AG09309 (cell line): ENCODE measurements at places on chromosomes 5 and 9.

GRCh38 chr9:14813336-14814248 is 91.1 kb upstream of the CER1 start:
- DNase-seq = no peak

GRCh38 chr5:111689357-111689935 is 67.5 kb downstream of the NREP start:
- no peak for DNase-seq

DNA sequence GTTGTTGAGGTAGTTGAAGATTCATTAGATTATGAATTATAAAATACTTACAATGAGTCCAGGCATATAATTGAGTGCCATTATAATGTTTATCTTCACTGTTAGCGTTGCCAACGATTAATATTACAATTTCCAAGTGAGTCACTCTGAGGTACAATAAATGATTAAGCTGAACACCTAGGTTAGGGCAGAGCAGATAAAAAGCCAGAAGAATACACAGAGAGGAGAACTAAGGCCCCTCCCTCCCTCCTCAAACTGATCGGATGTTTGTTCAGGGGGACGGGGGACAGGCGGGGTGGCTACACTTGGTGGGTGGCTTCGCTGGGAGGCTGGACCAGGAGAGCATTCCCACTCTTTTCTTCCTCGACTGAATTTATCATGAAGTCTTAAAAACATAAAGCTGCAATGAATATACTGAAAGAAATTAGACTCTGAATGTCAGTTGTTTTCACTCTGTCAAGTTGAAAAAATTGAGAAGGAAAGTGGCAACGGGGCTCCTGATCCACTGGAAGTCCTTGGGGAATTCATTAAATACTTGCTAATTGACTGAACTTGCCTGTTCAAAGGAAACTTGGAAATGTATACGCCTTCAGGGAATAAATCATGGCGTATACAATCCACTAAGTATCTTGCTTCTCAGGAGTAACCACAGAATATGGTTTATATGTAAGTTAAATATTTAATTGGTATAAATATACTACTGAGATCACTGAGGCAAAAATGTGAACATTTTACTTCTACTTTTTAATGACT is 198.1 kb downstream of the TSSK1B start:
- no peak for DNase-seq

DNA sequence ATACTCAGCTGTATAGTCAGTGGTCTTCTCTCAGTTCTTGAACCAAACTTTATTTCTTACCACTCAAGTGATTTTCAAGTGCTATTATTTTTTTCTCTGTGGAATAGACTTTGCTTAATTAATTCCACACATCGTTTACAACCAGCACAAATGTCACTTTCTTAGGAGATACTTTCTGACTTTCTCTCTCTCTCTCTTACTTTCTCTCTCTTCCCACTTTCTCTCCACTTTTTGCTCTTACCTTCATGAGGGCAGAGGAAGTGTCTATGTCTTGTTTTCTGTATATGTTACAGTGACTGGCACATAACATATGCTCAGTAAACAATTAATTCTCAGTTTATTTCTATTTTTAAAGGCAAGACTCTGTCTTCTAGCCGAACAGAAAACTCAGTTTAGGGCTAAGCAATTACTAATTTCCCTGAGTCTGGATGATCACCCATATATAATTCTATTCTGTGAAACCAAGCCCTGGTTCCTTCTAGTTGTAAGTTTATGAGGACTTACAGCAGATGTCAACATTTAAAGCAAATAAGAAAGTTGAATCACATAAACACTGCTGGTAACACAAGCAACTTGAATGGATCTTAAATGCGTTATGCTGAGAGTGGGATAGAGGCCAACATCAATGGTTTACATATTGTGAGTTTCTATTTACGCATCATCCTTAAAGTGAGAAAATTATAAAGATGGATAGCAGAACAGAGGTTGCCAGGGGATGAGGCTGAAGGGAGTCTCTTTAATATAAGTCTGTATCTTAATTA is 791.4 kb downstream of the MTRR start:
- DNase-seq = no peak

DNA sequence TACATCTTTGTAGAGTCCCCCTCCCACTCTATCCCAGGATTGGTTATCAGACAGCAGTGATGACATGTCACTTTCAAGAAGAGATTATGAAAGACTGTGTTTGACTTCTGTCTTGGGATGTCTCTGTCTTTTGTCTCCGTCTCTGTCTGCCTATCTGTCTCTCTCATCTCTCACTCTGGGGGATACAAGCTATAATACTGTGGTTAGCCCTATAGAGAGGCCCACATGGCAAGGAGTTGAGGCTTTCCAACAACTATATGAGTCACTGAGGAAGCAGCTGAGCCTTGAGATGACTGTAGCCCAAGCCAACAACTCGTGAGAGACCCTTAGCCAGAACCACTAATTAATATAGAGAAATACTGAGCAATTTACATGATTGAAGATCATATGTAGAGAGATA is 284.8 kb downstream of the PDE4D start:
- DNase-seq = no peak

DNA sequence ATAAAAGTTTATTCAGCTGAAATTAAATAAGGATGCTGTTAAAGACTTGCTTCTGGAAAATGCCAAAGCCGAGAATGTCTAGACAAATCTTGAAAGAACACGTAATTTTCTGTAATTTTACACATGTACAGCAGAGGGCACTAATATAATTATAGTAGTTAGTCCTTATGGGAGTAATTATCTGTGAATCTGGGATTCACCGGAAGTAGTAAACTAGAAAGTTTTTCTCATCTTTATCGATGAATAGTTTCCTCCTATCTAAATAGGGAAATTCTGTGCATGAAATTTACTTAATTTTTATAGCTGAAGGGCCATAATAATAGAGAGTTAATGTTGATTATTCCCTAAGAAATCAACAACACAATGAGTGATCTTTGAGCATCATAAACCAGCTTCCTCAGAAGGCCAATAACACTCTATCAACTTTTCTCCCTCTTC is 18.4 kb upstream of the CNTLN start:
- DNase-seq = no peak

- no peak for DNase-seq
Observed at GRCh38 chr9:133073086-133074014, 11.6 kb downstream of the CEL start.

DNA sequence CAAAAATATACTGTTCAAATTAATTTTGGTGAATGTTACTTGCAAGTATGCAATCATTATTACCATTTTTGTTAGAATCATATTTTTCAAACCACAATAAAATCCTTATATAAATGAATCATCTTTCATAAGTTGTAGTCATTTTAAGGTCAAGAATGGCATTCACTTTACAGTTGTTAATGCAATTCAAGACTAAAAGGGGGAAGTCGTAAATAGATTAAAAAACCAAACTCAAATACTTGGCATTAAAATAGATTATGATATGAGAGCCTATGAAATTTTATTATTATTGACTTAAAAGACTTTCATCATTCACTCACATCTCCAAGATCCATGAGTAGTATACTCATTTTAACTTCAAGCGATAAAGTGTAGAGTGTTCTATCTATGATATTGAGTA is 11.6 kb downstream of the CDH9 start:
- no peak for DNase-seq

DNA sequence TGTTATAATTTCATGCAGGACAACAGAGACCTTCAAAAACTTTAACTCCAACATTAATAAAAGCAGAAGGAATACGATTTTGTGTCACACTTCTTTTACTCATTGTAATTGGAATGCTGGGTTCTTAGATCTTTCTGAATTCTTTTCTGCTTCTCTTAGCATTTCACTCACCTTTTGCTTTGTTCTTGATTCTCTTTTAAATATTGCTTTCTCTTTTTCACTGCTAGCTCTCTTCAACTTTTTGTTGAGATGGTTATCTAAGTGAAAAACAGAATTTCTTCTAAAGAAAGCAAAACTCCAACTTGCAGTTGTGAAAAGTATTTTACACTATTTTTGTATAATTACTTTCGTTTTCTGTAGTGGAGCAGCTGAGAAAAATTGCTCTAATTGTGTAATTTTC is 212.6 kb upstream of the KIF2A start:
- DNase-seq = no peak

DNA sequence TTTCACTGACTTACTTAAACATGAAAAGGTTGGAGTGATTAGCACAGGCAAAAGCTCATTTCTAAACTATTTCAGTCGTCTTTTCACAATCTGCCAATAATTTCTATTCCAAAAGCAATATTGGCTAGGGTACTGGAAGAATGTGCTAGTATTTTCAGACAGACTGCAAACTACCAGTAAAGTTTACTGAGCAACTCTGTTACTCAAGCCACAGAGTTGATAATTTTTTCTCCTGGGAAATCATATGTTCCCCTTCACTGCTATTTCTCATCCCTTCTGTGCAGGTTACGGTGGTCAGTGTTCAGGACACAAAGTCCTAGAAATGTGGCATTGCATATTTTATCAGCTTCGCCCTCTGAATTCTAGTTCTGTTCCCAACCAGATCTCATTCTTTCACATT is 343.3 kb upstream of the TNC start:
- no peak for DNase-seq

GRCh38 chr5:142520885-142521284 is 165.0 kb downstream of the FGF1 start:
- no peak for DNase-seq

GRCh38 chr5:42767491-42768105 is 11.0 kb downstream of the CCDC152 start:
- DNase-seq = no peak

DNA sequence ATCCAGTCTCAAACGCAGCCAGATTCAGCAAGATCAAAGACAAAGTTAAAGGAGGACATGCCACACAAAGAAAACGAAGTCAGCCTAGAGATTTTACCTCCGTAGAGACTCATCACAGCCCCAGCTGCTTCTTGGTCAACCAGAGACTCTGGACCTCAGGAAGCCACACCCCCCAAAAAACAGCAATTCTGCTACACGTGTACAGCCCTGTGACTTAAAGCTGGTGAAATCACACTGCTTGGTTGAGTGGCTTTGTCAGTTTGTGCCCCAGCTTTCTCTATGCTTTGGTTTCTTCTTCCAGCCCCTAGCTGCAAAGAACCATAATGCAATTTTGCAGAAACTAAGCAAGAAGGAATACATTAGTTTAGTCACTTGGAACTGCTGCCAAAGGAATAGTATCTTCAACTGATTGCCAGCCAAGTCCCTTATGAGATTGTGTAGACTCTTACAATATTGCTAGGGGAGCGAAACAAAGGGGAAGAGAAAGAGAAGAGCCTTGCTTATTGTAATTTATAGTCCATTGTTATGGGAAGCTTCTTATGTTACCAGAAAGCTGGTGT is 158.8 kb upstream of the ZNF462 start:
- no peak for DNase-seq

DNA sequence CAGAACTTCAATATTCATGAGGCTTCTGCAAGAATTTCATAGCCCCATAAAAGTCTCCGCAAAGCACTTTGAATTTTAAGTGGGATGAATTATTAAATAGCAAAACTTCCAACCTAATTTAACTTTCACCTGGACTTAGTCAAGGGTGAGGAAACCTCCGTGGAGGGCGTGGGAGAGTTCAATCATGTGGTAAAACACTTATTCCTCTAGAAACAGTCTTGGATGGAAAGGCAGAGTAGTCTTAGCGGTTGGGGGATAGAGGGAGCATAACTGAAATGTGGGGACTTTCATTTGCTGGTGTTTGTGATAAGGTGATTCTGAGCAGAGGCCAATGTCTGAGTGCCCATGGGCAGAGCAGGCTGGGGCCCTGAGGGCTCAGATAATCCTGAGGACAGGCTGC is 241.9 kb downstream of the IRX1 start:
- no peak for DNase-seq

DNA sequence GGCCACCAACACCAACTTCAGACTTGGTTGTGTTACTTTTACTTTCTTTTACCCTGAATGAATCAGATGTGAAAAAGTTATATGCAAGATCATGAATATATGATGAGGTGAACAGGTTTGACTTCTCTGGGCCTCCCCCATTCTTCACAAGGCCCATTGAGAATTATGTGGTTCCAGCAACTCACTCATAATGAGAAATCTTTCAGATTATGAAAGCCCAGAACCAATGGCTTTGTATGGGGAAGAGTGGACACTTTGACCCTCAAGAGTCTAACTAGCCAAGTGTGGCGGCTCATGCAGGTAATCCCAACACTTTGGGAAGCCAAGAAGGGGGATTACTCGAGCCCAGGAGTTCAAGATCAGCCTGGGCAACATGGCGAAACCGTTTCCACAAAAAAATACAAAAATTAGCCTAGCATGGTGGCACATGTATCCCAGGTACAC is 16.1 kb upstream of the LNPEP start:
- DNase-seq = no peak

GRCh38 chr9:91341258-91341746 is 20.4 kb downstream of the AUH start:
- DNase-seq = no peak

DNA sequence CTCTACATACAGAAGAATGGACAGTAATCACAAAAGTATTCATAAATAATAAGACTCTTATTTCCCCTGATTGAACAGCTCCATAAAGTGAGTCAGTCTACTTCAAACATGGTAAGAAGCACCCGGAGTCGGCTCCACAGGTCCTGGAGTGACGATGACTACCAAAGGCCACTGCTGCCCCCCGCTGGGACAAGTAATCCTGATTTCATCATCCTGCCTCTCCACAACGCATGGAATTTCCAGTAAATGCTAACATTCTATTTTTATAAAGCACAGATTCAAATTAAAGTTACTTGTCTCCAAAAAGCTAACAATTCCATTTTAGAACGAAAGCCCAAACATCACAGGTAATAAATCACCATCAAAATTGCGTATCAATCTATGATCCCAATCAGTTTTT is 16.2 kb downstream of the ATPSCKMT start:
- DNase-seq = peak; percentile 94

DNA sequence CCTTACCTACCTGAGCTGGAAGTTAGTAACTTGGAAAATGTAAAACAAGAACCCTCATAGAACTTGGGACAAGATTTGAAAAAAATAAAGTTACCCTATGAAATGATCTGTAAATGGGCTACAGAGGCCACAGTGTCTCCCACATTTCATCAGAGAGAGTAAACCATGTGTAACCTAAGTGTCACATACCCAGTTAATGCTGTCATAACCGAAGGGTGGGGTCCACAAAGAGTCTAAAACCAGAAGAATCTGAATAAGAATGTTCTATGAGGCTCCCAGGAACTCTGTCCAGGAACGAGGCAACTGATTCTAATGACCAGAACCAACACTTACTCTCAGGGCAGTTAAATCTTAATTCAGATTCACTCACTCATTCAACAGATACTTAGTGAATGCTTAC is 1.0 kb upstream of the FAM13B start:
- no peak for DNase-seq

DNA sequence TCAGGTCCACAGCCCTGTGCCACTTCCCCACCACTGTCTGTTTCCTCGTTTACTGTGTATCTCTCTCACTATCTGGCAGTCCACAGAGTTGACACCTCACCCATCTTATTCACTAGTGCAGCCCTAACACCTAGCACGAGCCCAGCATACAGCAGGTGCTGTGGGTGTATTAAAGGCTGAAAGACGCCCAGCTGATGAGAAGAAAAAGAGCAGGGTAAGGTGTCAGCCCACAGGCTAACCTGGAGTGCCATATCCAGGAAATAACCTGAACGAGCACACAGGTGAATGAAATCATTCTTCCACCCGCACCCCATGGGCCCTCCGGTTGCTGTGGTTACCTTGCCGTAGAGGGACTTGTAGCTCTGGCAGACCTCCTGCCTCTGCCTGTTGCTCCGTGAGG is 18.6 kb downstream of the ANXA6 start:
- no peak for DNase-seq

- DNase-seq = no peak
Observed at GRCh38 chr9:27844797-27845196, 271.5 kb upstream of the C9orf72 start.
